ENCODE measurements at places on chromosomes 11 and 22. TPM values are rescaled to one million over a fixed set of nuclear protein-coding genes. Genes with fewer than 3 reads are reported as not detected.

- H3K36me3 ChIP-seq: no peaks in the 10 kb centered on the region
- peaks cover 2% of the 10 kb centered on the region for H3K4me1 ChIP-seq
- no peak for DNase-seq
- no peaks in the 10 kb centered on the region for H3K27me3 ChIP-seq
These were observed 17.2 kb upstream of the BMAL1 start for GRCh38 chr11:13260201-13260962.

DNA sequence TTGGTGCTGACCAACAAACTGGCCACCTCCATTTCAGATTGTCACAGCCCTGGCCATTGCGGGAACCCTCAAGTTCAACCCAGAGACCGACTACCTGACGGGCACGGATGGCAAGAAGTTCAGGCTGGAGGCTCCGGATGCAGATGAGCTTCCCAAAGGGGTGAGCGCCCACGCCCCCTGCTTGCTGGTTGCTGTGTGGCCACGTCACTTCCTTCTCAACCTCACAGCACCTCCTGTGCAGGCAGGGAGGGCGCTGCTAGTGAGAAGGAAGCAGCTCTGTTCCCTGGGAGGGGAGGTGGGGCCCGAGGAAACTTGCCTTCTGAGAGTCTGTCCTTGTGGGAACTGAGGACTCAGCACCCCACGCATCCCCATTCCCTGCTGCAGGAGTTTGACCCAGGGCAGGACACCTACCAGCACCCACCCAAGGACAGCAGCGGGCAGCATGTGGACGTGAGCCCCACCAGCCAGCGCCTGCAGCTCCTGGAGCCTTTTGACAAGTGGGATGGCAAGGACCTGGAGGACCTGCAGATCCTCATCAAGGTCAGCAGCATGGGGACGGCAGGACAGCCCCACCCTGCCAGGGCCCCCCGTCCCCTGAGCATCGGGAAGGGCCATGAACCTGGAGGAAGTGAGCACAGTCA is 19.3 kb downstream of the POLR3H start:
- no peak overlapping the region for H3K4me3 ChIP-seq
- no peak for DNase-seq
- H3K36me3 ChIP-seq: peaks cover 40% of the 10 kb centered on the region

DNA sequence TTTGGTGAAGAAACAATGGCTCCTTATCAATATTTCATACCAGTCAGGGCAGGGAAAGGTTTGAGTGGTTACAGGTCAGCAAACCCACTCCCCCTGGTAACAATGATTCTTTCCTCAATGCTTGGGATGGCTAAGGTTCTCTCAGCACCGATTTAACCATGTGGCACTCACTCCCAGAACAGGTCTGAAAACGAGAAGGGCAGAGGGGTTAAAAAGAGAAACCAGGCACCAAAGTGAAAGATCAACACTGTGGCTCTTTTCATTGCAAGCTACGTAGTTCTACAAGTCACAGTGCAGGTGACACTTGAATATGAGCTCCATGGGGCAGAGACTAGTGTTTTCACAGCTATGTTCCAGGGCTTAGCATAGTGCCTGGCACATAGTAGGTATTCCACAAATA is 132.4 kb downstream of the PLEKHA7 start:
- no peaks in the 10 kb centered on the region for H3K27me3 ChIP-seq
- DNase-seq: peak; percentile 42
- no peak overlapping the region for H3K27ac ChIP-seq
- H3K4me1 ChIP-seq: no peaks in the 10 kb centered on the region

GRCh38 chr11:45181193-45181888 is 34.9 kb downstream of the PRDM11 start:
- DNase-seq: peak; percentile 58
- peaks cover 10% of the 10 kb centered on the region for H3K36me3 ChIP-seq

GRCh38 chr11:19664886-19665548 is 47.6 kb upstream of the NAV2 start:
- H3K4me1 ChIP-seq: peaks cover 11% of the 10 kb centered on the region
- no peak overlapping the region for H3K4me3 ChIP-seq
- H3K27me3 ChIP-seq: no peaks in the 10 kb centered on the region
- no peaks in the 10 kb centered on the region for H3K36me3 ChIP-seq
- DNase-seq: no peak

DNA sequence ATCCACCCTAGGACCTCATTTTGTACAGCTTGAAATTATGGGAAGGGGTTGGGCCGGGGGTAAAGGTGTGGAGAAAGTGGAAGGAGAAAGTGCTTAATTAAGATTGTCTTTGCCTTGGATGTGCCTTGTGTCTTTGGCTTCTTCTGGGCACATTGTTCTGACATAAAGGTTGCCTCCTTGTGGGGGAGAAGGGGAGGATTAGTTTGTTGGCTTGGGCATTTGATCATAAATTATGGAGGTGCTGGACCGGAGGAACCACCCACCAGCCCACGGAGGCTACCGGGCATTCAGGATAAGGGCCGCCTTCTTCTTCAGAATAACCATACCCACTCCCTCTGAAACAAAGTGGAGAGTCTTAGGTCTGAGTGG is 1.3 kb downstream of the PAFAH1B2 start:
- peaks cover 5% of the 10 kb centered on the region for H3K36me3 ChIP-seq
- peak overlapping the region; percentile 91 for H3K4me3 ChIP-seq
- peak overlapping the region; percentile 72 for H3K27ac ChIP-seq
- H3K4me1 ChIP-seq: no peaks in the 10 kb centered on the region

DNA sequence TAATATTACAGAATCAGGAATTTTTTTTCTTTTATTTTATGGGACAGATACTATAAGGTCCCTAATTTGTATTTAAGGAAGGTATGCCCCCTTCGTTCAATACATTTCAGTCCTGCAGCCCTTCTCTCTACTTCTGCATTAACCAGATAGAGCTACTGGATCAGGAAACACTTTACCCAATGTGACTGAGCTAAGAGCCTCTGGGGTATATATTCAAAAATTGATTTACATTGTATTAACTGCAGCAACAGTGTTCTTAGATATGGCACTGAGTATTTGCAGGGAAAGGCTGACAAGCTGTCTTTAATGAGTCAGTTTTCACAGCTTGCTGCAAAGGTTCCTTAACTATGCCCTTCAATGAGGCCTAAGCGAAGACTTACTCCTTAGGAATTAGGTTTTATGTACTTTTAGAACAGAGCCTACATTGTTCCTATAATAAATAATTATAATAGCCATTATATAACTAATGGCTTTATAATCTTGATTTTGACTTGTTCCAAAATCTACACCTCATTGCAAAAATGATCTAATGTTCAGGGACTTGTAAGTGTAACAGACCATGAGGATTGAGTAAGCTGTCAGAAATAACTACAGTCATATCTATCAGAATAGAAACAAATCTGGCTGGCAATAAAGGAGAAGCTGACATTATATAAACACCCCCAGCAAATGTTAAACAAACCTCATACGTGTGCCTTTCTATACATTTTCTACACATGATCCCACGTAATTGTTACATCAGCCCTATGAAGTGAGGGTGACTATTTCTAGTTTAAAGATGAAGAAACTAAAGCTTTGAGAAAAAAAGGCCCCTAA is 55.0 kb downstream of the DDI1 start:
- no peak for DNase-seq
- no peaks in the 10 kb centered on the region for H3K36me3 ChIP-seq
- no peak overlapping the region for H3K4me3 ChIP-seq
- no peaks in the 10 kb centered on the region for H3K4me1 ChIP-seq
- H3K27me3 ChIP-seq: no peaks in the 10 kb centered on the region

DNA sequence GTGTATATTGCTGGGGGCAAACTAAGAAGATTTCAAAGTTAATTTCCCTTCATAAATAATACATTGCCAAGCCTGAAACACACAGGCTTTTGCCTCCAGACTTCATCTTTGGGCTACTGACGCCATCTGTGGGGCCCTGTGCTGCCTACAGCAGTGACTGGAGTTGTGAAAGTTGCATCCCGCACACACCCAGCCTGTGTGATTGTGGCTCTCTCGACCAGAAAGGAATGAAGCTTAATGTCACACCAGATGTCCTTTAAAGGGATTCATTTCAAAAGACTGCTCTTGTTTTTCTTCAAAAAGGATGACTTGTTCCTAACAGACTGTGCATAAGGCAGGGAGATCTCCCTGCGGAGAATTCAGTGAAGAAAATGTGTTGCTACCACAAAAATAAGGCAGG is 210.5 kb downstream of the FAM181B start:
- H3K36me3 ChIP-seq: no peaks in the 10 kb centered on the region
- peak; percentile 28 for DNase-seq

- no peak overlapping the region for H3K27ac ChIP-seq
- H3K4me1 ChIP-seq: peaks cover 19% of the 10 kb centered on the region
- H3K36me3 ChIP-seq: no peaks in the 10 kb centered on the region
These were observed 7.4 kb upstream of the NAP1L4 start for GRCh38 chr11:2999464-2999998.

GRCh38 chr22:32448980-32449379 is 15.3 kb downstream of the BPIFC start:
- peak; percentile 70 for DNase-seq
- no peak overlapping the region for H3K27ac ChIP-seq
- H3K4me3 ChIP-seq: no peak overlapping the region
- no peaks in the 10 kb centered on the region for H3K36me3 ChIP-seq
- H3K27me3 ChIP-seq: no peaks in the 10 kb centered on the region

Gene BTBD18
- not detected for polyA plus RNA-seq

Gene CD6
- 1.9 TPM for polyA plus RNA-seq

Data from lung (tissue), 17 donors.